ENCODE measurements at places on chromosomes 12 and 14. TPM values are rescaled to one million over a fixed set of nuclear protein-coding genes. Genes with fewer than 3 reads are reported as not detected.

Gene SYT10
- polyA plus RNA-seq = not detected

Gene NTN4
- 1.6 TPM for polyA plus RNA-seq

Gene AVPR1A
- polyA plus RNA-seq = not detected

Gene ACSS3
- polyA plus RNA-seq = 1.4 TPM

Gene SYNE3
- 1.1 TPM for polyA plus RNA-seq

Gene PLEKHA5
- polyA plus RNA-seq = 36.2 TPM

Gene PSMD9
- 97.5 TPM for polyA plus RNA-seq

Gene NXPH4
- polyA plus RNA-seq = not detected

Gene ZNF385A
- polyA plus RNA-seq = 0.45 TPM

All from small intestine (tissue), 16 donors.